ENCODE measurements at places on chromosomes 12 and 14.

DNA sequence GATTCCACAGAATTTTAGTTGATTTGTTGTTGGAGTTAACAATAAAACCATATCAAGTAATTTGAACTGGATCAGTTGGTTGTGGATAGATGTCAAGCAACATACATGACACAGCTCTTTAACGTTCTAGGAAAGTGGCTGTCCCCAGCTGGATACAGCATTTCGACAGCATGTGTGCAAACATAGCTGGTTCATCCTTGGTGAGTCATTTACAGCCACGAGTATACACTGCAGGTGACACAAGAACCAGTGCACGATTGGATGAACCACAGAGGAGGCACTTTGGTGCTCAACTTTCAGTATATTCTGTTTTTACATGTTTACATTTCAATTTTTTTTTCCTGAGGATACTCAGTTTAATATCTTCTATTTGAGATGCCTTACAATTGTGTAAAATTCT lies 242.4 kb downstream of the TMEM117 start:
- no peak for DNase-seq

- no peak for DNase-seq
These were observed 32.4 kb downstream of the IQSEC3 start for GRCh38 chr12:98924-99352.

- no peak for DNase-seq
These were observed 90.0 kb downstream of the FBXL14 start for GRCh38 chr12:1504304-1504894.

- DNase-seq = no peak
These were observed 60.8 kb downstream of the FLRT2 start for GRCh38 chr14:85590784-85591183.

DNA sequence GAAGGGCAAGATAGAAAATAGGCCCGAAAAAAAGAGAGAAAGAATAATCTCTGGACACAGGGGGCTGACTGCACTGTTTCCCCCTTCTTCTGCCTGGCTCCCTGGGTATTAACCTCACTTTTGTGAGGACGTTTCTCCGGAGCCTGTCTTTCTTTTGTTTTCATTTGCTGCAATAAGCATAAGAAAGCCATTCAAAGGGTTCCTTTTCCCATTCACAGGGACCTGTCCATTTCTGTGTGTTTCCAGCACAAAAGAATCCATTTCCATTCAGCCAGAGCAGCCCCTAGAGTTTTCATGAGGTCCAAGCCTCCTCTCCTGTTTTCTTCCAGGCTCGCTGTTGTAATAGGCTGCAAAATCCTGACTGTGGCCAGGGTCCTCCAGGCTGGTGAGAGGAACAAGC lies 16.8 kb downstream of the PLXNC1 start:
- no peak for DNase-seq

- DNase-seq = no peak
These were observed 188.7 kb downstream of the KITLG start for GRCh38 chr12:88391556-88391955.

Measured in cardiac septum (tissue), 1 donor.